ENCODE measurements at places on chromosomes 5 and 9.

GRCh38 chr9:114969269-114969668, 38.9 kb upstream of the TNFSF8 start:
- DNase-seq = no peak

- DNase-seq = no peak
These were observed 41.9 kb downstream of the TMEM252 start for GRCh38 chr9:68498816-68499215.

DNA sequence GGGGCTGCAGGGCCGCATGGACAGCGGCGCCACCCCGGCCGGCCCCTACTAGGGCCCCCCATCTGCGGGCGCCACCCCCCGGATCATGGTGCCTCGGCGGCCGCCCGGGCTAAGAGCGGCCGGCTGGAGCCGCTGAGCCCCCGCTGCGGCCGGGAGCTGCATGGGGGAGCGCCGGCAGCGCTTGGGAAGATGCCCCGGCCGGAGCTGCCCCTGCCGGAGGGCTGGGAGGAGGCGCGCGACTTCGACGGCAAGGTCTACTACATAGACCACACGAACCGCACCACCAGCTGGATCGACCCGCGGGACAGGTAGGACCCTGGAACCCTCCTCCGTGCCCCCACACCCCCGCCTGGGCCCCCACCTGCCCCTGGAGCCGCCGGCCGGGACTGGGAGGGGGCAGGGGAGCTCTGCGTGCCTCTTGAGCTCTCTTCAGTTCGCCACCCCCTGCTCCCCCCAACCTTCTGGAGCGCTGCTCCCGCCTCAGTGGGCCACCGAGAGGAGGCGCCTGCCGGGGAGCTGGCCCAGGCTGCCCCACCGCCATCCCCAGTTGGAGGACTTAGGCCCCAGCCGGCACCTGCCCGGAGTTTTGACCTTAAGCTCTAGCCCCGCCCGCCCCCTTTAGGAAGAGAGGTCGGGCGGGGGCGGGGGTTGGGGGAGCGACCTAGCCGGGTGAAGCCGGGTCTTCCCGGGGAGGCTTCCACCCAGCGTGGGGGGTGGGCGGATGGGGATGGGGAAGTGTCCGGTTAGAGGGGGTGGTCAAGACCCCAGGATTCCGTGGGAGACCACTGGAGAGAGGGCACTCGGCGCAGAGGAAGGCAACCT, 730 bp downstream of the WWC1 start:
- no peak for DNase-seq

DNA sequence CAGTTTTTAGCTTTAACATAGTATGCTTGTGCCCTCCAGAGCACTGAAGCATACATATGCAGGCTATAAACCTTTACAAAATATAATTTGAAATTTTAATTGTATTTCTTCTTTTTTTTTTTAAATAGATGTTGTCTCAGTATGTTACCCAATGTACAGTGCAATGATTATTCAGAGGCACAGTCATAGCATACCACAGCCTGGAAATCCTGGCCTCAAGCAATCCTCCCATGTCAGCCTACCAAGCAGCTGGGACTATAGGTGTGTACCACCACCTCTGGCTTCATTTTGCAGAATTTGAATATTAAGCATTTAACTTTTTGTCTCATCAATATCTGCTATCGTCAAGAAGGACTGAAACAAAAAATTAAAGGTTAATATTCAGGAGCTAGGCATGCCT, 16.9 kb upstream of the ZNF782 start:
- DNase-seq = no peak

GRCh38 chr5:142608081-142608480, 77.8 kb downstream of the FGF1 start:
- no peak for DNase-seq

GRCh38 chr5:43038496-43038989, 1.6 kb downstream of the ANXA2R start:
- DNase-seq = no peak

DNA sequence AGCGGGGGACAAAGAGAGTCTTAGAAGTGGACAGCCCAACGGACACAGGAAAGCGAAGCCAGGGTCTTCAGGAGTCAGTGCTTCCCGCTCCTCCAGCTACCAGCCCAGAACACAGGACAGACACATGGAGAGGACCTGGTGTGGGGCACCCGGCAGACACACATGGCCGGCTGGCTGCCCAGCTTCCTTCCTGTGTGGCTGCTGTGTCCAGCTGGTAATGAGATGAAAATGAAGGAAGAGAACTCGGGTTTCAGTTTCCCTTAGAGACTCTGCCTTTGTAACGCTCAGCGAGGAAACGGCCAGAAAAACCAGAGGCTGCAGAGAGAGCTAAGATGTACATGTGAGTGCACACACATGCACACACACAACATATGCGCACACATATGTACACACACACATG, 87.5 kb downstream of the SECISBP2 start:
- DNase-seq = no peak

GRCh38 chr5:158013939-158014338, 155.0 kb upstream of the CLINT1 start:
- no peak for DNase-seq

- DNase-seq = no peak
These were observed 105.9 kb downstream of the DCP2 start for GRCh38 chr5:113082547-113082905.

DNA sequence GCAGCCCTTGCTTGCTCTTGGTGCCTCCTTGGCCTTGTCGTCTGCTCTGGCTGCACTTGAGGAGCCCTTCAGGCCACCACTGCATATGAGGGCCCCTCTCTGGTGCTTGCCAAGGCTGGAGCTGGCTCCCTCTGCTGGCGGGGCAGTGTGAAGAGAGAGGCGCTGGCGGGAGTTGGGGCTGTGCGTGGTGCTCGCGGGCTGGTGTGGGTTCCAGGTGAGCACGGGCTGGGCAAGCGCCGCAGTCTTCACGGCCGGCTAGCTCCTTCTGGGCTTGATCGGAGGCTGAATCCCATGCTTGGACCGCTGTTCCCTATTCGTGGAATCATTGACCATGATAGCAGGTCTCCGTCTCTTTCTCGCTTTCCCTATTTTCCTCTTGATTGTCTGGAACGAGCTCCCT, 56.5 kb downstream of the XRCC4 start:
- no peak for DNase-seq

- no peak for DNase-seq
These were observed 1045.2 kb downstream of the CDH12 start for GRCh38 chr5:21807953-21808352.

DNA sequence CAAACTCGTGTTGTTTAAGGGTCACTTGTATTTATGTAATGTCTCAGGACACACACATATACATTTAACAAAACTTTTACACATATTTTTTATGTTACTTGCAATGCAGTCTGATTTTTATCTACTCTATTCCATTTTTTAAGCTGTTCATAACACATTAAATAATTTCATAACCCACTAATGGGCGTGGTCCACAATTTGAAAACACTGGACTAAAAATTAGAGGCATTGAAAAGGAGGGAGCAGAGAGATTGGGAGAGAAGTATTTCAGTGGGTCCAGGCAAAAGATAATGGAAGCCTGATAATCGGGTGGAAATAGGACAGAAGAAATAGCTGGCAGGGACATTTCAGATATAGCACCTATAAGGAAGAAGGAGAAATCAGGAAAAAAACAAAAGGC, 597.3 kb upstream of the CLINT1 start:
- no peak for DNase-seq

DNA sequence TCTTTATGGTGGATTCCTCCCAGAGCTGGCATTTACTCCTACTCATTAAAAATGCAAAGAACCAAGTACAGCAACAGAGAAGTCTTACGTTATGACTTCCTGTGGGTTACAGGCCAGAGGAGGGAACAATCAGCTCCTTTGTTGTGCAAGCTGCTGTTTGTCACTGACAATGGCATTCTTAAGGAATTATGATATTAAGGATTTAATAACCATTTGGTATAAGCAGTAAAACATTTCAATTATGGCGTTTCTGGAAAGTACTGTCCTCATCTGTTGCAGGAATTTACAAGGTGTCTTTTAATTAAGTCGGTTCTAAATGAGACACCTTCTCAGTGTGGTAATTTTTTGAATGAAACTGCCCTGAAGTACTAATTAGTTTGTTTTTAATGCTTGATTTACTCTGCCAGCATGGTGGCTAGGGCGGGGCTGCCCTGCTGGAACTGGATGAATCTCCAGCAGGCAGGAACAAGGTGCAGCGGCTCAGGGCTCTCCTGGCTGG, 49.1 kb upstream of the VDAC1 start:
- DNase-seq = peak; percentile 2
